ENCODE measurements at places on chromosomes 6 and 20. TPM values are rescaled to one million over a fixed set of nuclear protein-coding genes. Genes with fewer than 3 reads are reported as not detected.

ARMC12 gene
- polyA plus RNA-seq: 1.2 TPM

GCNT2 gene
- polyA plus RNA-seq: 2.4 TPM

GRCh38 chr6:32415521-32416019, 8.6 kb upstream of the BTNL2 start:
- DNase-seq: peak; percentile 79

SLC17A1 gene
- polyA plus RNA-seq: not detected

- no peak for DNase-seq
Observed at GRCh38 chr6:136751991-136752390, 40.3 kb downstream of the MAP3K5 start.

EBF4 gene
- polyA plus RNA-seq: 4.4 TPM

GRCh38 chr6:165222315-165223025, 86.9 kb downstream of the C6orf118 start:
- DNase-seq: peak; percentile 33

- DNase-seq: no peak
Observed at GRCh38 chr20:15205028-15205427, 867.6 kb upstream of the FLRT3 start.

DNA sequence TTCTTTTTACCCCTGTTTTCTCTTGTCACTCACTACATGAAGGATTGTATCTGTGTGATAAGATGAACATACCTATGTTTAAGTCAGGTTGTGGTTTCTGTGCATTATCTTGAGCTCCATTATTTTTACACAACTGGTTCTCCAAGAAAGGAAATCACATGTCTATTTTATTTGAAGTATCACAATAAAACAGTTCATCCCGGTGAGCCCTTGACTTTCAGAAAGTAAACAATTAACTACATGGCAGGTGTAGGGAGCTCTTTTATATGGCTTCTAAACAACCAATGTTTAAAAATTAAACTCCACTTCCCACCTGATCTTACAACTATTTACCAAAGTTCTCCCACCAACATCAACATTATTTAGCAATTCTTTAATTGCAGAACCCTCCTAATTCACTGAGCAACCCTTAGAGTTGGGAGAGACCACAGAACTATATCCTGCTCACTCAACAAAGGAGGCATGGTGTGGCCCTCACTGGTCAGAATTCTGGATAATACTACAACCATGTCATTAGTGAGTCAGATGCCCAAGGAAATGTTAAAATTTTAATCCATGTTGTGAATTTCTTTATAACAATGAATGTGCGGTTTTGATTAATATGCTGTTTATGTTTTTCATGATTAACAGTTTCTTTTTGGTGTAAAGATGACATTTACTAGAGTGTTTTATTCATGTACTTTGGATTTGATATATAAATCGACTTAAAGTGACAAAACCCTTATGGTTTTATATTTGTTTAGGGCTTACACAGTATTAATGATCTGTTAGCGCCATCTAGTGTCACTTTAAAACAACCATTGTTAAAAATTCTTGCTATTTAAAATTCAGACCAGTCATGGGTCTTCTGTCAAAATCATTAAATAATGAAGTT, 50.0 kb upstream of the SCGN start:
- peak; percentile 70 for DNase-seq

PXDC1 gene
- polyA plus RNA-seq: 28.8 TPM

- DNase-seq: no peak
Observed at GRCh38 chr6:19299129-19299528, 538.0 kb upstream of the ID4 start.

TREML2 gene
- 0.05 TPM for polyA plus RNA-seq

GRCh38 chr6:13511913-13512717, 24.7 kb upstream of the GFOD1 start:
- DNase-seq: peak; percentile 36

- peak; percentile 50 for DNase-seq
Observed at GRCh38 chr6:106997392-106998158, 23.0 kb upstream of the CD24 start.

OPRM1 gene
- polyA plus RNA-seq: not detected

DNA sequence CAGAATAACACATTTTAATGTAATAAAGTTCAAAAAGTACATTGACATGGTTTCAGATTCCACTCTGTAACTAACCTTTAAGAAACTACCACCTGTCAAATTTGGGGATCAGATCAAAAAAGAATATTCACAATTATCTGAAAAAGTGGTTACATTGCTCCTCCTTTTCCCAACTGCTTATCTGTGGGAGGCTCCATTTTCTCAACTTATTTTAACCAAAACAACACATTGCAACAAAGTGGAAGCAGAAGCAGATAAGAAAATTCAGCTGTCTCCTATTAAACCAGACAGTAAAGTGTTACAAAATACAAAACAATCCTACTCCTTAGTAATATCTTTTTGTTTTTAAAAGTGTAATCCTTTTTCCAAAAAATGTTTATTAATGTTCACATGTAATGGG, 61.4 kb downstream of the PDSS2 start:
- no peak for DNase-seq

TGM3 gene
- 0.53 TPM for polyA plus RNA-seq

DNA sequence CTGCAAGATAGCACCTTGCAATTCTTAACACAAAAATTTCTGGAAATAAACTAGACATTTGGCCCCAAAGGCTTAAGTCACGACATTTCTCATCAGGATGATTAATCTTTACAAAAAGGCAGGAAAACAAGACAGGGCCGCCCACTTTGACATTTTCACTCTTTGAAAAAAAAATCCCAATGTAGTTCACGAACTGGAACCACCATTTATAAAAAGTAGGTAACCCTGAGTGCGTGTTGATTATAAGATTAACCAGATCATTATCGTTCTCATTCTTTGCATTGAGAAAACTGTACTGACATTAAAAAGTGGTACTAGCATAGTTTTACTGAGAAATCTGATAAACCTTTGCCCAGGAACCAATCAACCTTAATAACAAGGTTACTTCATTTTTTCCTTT, 108.8 kb downstream of the HUS1B start:
- DNase-seq: no peak

GRCh38 chr20:21518292-21518991, 4.6 kb upstream of the NKX2-2 start:
- DNase-seq: no peak

DNA sequence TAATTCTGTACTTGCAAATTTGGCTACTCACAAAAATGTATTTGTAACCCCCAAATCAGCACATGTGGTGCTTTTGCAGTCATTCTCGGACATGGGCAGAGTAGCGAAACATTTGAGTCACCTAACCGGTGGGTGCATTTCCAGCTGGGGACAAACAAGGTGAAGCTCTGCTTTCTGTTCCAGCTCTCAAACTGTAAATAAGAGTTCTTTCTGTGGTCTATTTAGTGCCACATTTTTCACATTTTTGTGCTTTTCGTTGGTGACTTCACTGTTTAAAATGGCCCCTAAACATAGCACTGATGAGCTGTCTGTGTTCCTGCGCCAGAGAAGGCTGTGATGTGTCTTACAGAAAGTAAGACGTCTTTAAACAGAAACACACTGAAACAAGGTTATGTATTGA, 244.5 kb downstream of the CDC5L start:
- DNase-seq: no peak

GRCh38 chr6:157272372-157272771, 50.9 kb downstream of the TMEM242 start:
- DNase-seq: no peak

GPLD1 gene
- 1.7 TPM for polyA plus RNA-seq

PCSK2 gene
- 1.2 TPM for polyA plus RNA-seq

MRS2 gene
- polyA plus RNA-seq: 18.9 TPM

DNA sequence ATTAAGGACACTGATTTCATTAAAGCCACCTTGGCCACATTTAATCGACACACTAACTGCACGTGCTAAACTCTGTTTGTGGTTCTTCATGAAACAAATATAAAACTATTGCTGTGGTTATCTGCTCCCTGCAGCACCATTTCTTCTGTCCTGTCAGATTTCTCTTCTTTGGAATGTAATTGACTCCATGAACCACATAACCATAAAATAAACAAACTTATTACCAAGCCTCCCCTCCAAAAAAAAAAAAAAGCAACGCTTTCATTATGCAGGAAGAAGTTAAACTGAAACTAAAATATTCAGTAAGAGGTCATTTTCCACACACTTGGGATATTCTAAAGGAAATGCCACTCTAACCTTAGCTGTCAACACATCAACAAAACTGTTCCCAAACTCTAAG, 319.1 kb upstream of the NT5E start:
- no peak for DNase-seq

GRCh38 chr6:146697921-146698320, 99.1 kb downstream of the ADGB start:
- DNase-seq: no peak

GRCh38 chr6:4253604-4254231, 118.3 kb upstream of the ECI2 start:
- DNase-seq: peak; percentile 90

MBOAT1 gene
- polyA plus RNA-seq: 3.5 TPM

- DNase-seq: no peak
Observed at GRCh38 chr6:25035512-25036435, 100.0 kb upstream of the RIPOR2 start.

- DNase-seq: no peak
Observed at GRCh38 chr6:155377061-155377460, 62.8 kb upstream of the TFB1M start.

GRCh38 chr6:168240160-168240559, 79.4 kb downstream of the DACT2 start:
- DNase-seq: no peak

- no peak for DNase-seq
Observed at GRCh38 chr6:12884983-12885382, 168.4 kb downstream of the PHACTR1 start.

DNA sequence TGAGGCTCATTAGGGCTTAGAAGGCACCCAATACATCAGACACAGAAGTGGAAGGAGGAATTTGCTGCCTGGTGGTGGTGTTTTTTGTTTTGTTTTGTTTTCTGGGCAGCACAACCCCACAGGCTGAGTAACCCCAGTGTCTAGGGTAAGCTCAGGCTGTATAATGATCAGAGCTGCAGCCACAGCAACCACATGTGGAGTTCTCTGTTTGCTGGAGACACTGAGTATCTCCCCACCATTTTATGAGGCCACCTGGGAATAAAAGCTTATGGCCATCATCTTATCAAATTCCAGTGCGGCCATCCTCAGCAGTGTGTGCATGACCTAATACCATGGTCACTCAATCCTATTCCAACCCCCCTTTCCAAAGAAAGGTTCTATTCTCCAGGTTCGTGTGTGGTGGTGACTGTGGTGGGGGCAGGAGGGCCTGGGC, 3.4 kb upstream of the DLL1 start:
- DNase-seq: no peak

DNA sequence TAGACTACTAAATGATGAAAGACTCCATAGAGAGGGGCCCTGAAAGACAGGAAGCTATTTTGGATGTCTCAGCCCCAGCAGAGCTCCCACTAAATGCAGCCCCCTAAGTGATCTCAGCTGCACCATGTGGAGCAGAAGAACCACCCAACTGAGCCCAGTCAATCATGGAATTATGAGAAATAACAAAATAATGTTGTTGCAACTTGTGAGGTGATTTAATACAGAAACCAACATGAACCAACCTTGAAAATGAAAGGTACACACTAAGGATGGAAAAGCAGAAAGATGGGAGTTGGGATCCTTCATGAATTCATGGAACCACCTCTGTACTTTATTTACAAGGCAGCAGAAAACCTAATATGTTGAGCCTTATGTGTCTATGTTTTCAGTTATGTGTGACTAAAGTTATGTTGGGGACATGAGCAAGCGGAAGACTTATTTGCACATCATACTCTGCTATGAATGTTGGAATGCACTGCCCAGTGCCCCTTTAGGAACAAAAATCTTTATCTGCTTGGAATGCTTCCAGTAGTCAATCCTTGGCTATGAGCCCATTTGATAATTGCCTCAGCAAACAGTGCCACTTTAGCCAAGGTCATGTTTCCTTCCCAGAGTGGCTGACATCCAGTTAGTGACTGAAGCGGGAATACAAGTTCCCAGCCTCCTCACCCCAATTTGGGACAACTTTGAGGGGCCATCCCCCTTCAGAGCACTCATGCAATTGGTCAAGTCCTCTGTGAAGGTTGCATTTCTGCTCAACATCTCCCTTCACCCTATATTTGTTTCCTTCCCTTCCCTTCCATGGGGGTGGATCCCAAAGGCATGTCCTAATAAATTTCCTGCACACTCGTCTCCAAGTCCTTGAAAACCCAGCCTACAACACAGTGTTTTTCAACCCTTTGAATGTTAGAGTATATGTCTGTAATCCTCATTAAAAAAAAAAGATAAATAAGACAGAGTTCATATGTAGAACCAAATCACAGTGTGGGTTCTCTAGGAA, 18.4 kb downstream of the TP53RK start:
- DNase-seq: no peak

NOX3 gene
- not detected for polyA plus RNA-seq

- no peak for DNase-seq
Observed at GRCh38 chr20:37699202-37699601, 5.4 kb downstream of the CTNNBL1 start.

TMEM217 gene
- polyA plus RNA-seq: 0.81 TPM

DNA sequence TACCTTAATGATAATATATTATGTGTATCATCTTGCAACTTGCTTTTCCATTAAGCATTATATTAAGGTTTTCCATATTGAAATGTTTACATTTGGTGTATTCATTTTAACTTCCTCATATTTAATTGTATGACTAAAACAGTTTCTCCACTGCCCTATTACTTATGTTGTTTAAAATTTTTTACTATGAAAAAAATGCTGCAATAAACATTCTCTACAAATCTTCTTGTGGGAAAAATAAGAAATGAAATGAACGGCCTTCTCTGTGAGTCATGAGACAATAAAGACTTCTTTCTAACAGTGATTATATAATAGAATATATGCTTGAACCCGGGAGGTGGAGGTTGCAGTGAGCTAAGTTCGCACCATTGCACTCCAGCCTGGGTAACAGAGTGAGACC, 25.5 kb downstream of the FASTKD5 start:
- no peak for DNase-seq

- no peak for DNase-seq
Observed at GRCh38 chr6:79246891-79247290, 12.4 kb upstream of the HMGN3 start.

GRCh38 chr6:99151634-99152346, 197.7 kb downstream of the FAXC start:
- peak; percentile 3 for DNase-seq

- DNase-seq: no peak
Observed at GRCh38 chr6:28802417-28803336, 121.1 kb downstream of the TRIM27 start.

Data from muscle of leg (tissue), 16 donors.